ENCODE measurements at places on chromosomes 1 and 21.

- DNase-seq: no peak
These were observed 26.6 kb downstream of the CAPZA1 start for GRCh38 chr1:112646225-112646624.

DNA sequence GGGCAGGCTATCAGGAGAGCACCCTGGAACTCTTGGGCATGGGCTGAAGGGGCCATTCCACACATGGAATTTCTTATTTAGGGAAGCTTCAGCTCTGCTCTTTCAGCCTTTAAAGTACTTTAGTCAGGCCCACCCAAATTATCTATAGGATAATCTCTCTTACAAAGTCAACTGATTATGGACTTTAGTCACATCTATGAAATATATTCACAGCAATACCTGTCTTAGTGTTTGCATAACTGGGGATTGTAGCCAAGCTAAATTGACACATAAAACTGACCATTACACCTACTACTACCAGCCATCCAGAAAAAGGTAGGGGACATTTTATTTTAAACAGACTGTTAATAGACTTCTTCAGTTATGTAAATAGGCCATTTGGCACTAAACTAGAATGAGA, 114.9 kb upstream of the VANGL1 start:
- DNase-seq: no peak

GRCh38 chr1:154760469-154760933, 109.6 kb downstream of the KCNN3 start:
- DNase-seq: peak; percentile 74

GRCh38 chr1:7745783-7746182, 25.3 kb upstream of the VAMP3 start:
- no peak for DNase-seq

DNA sequence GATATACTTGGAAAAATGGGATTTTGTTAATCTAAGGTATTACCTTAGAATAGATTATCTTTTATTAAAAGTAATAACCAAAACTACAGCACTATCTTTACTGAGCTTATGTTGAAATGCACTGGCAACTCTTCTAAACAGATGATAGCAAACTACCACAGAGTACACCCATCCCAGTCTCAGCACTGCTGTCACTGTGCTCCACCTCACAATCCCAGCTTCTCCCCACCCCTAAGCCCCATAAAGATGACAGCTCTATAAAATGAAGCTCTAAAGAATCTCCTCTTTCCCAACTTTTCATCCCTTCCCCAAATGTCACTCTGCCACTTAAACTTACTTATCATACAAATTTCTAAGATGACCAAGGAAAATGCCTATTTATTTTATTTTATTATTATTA, 6.4 kb downstream of the DSTYK start:
- DNase-seq: no peak

GRCh38 chr21:31744182-31744800, 12.4 kb upstream of the SCAF4 start:
- no peak for DNase-seq

GRCh38 chr1:85015826-85016225, 18.9 kb upstream of the MCOLN2 start:
- no peak for DNase-seq

GRCh38 chr1:2468041-2468472, 8.0 kb upstream of the PLCH2 start:
- peak; percentile 13 for DNase-seq

GRCh38 chr1:108865316-108865910, 8.5 kb upstream of the AKNAD1 start:
- no peak for DNase-seq

DNA sequence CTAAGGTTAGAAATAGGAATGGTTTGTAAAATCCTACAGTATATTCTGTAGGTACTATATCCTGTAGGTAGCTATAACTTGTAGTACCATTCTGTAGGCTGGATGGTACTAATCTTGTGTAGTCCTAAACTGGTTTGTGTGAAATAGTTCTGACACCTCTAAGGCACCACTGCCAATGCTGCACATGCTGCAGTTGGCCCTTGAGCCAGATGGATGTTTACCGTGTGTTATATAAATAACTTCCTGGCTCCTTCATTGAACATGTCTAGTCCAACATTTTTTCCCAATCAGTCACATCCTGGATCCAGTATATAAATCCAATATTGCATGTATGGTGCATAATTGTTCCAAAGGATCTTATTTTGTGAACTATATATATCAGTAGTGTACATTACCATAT, 89.5 kb upstream of the GNG4 start:
- no peak for DNase-seq

DNA sequence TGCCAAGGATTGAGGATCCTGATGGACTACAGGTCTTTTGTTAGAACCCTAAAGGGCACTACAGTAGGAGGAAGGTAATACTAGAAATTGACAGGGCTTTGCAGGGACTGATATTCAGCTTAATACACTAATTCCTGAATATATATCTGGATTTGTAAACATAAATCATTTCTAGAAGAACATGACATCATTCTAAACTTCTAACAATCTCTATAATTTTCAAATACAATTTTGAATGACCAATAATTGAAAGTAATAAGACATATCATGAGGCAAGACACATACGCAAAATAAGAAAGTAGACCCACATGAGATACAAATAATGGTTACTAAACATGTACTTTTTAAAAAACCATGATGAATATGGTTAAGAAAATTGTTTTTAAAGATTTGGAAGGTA, 52.4 kb upstream of the LRRC8B start:
- no peak for DNase-seq

- no peak for DNase-seq
These were observed 23.7 kb downstream of the UCK2 start for GRCh38 chr1:165851034-165851658.

DNA sequence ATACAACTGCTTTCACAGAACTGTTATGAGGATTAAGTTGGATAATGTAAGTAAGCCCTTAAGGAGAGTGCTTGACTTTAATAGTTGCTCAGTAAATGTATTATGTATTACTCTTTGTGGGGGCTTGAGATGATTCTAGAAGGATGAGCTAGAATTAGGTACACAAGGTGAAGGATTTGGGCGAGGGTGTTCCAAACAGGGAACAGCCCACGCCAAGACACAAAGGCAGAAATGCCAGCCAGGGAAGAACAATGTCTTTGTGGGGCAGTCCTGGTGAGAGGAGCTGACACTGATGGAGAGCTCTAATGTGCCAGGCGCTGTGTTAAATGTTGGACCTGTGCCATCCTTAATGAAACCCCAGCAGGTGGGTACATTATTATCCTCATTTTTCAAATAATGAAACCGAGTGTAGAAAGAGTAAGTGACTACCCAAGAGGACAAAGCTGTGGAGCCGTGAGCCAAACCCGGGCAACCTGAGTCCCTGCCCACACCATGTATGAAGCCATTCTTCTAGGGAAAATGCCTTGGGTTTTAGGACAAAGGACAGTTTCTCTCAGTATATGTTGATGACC, 362.4 kb downstream of the HHAT start:
- no peak for DNase-seq

DNA sequence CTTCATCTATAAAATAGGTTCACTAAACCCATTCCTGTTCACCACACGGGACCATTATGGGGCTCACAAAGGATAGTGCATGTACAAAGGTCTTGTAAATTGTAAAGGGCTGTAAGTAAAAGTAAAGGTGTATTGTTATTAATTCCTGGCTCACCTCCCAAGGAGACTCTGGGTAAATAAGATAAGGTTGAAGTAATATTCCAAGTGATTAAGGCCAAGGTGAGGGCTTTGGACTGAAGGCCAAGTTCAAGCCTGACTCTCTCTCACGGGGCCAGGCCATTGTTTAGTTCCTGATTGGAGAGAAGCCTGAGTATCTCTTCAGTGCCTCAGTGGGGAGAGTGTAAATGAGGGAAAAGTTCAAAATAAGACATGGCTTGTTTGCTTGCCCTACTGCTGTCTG, 19.5 kb upstream of the ZFYVE9 start:
- no peak for DNase-seq

DNA sequence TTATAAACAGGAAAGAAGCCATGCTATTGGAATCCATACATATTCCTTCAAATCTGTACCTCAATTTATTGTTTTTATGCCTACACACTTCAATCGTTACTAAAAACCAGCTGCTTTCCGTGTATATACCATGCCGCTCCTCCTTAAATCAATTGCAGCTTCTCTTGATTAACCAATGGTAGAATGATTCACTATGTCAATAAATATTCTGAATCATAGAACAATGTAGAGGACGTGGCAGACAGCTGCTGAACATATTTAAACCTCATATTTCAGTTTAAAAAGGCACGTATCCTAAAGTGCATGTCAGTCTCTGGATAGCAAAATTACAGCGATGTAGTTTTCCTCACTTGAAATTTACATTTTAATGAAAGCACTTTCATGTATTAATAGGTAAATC, 100.4 kb downstream of the MRPL39 start:
- no peak for DNase-seq

DNA sequence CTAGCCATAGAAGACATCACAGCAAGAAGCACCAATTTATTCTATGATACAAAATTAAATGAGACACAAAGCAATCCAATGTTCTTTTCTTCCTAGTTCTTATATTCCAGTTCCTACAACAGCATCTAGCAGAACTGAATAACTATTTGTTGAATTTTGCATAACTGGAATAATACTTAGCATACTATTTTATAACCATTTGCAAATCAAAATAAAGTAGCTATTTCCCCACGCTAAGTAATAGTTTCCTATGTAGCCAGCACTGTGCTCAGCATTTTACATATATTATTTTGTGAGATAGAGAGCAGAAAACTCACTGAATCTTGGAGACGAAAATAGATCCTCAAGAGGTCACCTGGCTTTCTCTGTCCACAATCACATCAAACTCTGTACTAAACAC, 42.1 kb downstream of the KCNH1 start:
- no peak for DNase-seq

GRCh38 chr1:104856091-104856490, 1106.4 kb downstream of the AMY1C start:
- DNase-seq: no peak

DNA sequence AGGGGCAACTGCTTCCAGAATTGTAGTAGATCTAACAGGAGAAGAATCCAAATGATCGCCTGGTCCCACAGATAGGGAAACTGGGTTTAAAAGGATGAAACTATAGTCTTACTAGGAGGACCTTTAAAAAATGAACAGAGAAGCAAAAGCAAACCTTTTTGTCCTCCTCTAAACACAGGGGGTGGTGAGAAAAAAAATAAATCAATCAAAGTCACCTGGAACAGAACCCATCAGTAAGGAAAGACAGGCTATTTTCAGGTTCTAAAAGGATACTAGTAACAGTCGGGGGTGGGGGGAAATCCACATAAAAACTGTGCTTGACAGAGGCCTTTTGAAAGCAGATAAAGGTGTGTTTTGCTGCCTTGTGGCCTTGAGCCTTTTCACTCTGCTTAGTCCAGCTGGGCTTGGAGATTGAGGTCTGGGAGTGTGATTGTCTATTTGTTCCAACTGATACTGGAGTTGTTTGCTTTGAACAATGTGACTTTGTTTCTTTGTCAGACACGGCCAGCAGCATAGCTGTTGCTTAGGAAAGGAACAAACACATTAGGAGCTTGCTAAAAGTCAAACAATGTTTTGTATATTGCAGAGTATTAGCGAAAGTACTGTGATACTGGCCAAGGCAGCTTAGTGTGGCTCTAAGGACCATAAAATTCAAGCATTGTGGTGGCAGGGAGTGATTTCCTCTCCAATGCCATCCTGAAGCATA, 141.1 kb upstream of the IRF2BP2 start:
- DNase-seq: no peak

DNA sequence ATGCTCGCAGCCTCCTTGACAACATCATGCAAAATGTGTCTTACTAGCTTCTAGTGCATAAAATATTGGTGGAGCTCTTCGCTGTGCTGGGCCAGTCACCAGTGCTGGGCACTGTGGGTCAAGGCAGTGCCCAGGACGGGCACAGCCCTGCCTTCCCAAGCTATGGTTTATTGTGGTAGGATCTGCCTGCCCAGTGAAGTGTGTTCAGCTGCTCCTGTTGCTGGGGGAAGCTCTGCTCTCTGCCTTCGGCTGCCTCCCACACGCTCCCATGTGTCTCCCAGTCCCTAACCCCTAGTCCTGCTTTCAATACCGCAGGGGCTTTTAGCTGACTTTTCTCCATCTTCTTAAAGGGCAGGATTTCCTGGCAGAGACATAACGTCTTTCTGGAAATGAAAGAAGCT, 15.7 kb downstream of the EPHX1 start:
- DNase-seq: no peak

DNA sequence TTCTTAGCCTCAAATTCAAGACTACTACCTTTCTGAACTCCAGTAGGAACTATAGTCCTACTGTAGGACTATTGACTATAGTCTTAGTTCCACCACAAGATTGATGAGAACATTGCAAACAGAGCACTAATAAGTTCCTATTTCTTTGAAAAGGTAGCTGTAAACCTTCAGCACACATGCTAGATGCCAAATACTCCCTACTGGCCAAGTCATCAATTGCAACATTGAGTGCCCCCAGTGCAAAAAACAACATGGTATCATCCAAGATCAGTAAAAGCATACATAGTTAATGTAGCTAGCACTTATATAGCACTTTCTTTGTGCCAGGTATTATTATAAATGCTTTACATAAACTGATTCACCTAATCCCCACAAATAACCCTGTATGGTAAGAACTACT, 99.8 kb downstream of the MRPL39 start:
- no peak for DNase-seq

- no peak for DNase-seq
These were observed 364.3 kb upstream of the PTBP2 start for GRCh38 chr1:96357141-96357765.

DNA sequence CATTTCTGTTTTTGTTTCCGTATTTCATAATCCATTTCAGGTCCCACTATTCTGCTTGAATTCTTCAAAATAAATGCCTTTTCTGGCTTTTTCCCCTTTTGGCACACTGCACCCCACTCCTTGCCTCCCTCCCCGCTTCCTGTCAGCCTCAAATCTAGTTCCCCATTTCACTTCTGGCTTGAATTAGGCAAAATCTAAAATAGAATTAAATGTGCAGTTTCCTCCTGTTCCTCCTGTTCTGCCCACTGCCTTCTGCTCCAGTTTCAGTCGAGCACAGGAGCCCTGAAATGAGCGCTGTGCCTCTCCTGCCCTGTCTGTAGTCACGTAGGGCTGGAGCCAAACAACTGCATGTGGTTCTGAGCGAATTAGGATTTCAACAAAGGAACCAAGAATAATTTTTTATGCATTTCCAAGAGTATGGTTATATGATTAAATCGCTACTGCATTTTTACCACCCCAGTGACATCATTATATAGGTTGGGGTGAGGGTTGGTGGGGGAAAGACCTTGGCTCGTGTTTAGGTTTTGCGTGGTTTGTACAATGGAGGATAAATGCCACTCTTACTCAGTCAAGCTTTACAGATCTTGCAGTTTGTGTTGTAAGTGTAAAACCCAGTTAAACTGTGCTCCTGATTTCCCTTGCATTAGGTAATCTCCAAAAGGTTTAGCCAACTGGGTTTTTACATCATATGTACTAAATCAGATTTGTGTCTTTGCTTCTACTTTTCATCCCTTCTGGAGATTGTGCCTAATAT, 114.9 kb downstream of the VPS13D start:
- no peak for DNase-seq

GRCh38 chr1:17892225-17892624, 137.1 kb downstream of the ACTL8 start:
- DNase-seq: no peak

GRCh38 chr1:75980972-75981897, 49.0 kb upstream of the ASB17 start:
- DNase-seq: no peak

- DNase-seq: no peak
These were observed 89.8 kb downstream of the NMNAT2 start for GRCh38 chr1:183328371-183328770.
